ENCODE measurements at places on chromosomes 16 and 17.
A peak's percentile ranks its signal among the peaks of the same experiment; 100 is the strongest.

DNA sequence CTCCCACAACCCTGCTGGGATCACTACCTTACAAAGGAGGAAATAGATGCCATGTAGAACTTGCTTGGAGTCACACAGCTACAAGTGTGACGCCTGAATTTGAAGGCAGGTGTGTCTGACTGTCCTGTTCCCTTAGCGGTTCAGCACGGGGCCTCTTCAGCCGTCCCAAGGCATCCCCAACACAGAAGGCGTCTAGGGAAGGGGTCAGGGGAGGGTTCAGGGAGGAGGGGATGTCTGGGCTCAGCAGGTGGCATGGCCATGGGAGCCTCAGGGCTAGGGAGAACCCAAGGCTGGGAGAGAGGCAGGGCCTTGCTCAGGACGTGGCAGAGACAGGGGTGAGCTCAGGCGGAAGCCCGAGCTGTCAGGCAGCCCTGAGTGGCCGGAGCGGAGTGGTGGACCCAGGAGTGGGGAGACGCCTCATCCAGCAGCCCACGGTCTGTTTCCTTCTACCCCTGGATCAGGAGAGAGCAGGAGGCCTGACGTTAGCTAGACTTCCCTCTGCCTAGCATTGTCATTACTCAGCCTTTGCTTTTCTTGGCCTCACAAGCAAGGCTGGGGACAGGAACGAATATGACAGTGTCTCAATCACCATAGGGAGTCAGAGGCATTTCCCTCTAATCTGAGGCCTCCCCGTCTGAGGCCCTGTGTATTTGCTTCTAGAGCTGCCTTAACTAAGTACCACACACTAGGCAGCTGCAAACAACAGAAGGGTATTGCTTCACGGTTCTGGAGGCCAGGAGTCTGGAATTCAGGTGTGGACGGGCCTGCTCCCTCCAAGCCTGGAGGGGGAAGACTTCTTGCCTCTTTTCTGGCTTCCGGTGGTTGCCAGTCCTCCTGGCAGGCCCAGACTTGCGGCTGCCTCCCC lies 31.3 kb upstream of the ANKRD40CL start:
- no peak for DNase-seq

DNA sequence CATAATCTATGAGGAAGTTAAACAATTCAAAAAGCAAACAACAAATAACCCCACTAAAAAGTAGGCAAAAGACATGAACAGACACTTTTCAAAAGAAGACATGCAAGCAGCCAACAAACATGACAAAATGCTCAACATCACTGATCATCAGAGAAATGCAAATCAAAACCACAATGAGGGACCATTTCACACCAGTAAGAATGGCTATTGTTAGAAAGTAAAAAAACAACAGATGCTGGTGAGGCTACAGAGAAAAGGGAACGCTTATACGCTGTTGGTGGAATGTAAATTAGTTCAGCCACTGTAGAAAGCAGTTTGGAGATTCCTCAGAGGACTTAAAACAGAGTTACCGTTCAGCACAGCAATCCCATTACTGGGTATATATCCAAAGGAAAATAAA lies 24.4 kb downstream of the TNFRSF13B start:
- no peak for DNase-seq

- no peak for DNase-seq
Observed at GRCh38 chr16:2767891-2768290, 9.2 kb downstream of the ELOB start.

GRCh38 chr17:47304186-47304585 lies 19.6 kb upstream of the EFCAB13 start:
- DNase-seq = peak; percentile 62
